ENCODE measurements at places on chromosomes 5 and 9. TPM values are rescaled to one million over a fixed set of nuclear protein-coding genes. Genes with fewer than 3 reads are reported as not detected.

Gene SPARC
- 408 TPM for total RNA-seq

Gene PHYHD1
- 20.0 TPM for total RNA-seq

Gene ZNF474
- under 0.01 TPM for total RNA-seq

Gene CNTNAP3
- under 0.01 TPM for total RNA-seq

Gene PCDHB13
- total RNA-seq: 0.26 TPM

Gene IL11RA
- 8.2 TPM for total RNA-seq
